ENCODE measurements at places on chromosomes 3 and 15.

GRCh38 chr3:138944929-138945708, 1.8 kb downstream of the FOXL2 start:
- no peak for DNase-seq

- DNase-seq = no peak
These were observed 60.6 kb downstream of the SUCLG2 start for GRCh38 chr3:67593761-67594234.

GRCh38 chr3:114582929-114583328, 289.1 kb downstream of the TIGIT start:
- DNase-seq = no peak

DNA sequence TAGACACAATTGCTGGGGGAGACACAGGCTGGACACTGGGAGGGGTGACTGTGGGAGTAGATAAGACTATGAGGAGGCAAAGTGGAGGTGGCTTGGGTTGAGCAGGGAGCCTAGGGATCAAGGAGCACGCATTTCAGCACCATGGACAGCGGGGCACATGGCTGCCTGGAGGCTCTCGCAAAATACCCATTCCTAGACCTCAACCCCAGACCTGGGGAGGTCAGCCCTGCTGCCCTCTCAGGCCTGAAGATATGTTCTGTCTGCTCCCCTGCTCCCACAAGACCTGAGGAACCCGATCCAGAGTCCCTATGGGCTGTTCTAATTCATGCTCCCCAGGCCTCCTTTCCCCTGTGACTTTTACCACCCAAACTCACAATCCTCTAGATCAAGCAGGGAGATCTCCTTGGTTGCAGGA, 16.0 kb upstream of the CPEB1 start:
- peak; percentile 40 for DNase-seq

DNA sequence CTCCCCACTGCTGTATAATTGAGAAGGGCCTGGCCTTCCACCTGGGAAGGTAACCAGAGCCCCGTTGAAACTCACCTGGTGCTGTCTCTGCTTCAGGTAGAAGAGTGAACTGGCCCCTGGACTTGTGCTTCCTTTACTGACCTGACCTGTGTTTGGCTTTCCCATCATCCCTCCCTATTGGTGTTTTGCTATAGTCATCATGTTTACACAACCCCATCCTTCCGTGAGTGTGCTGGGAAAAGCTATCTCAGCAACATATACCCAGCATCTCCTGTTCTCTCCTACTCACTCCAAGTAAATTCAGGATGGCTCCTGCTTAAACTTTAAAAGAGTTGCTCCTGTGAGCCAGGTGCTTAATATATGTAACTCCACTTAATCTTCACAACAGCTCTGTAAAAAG, 77.2 kb upstream of the TSC22D2 start:
- no peak for DNase-seq

DNA sequence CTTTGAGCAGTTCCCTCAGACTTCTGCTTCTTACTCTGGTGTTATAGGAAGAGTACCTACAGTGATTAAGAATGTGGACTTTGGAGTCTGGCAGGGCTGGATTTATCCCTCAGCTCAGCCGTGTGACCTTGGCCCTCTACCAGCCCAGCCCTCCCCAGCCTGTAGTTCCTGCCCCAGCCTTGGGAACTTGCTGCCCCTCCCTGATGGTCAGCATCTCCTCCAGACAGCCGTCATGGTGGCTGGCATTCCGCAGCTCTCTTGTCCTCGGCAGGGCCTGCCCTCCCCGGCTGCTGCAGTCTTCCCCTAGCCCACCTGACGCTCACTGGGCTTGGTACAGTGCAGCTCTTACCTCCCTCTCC, 21.9 kb upstream of the CPNE9 start:
- no peak for DNase-seq

DNA sequence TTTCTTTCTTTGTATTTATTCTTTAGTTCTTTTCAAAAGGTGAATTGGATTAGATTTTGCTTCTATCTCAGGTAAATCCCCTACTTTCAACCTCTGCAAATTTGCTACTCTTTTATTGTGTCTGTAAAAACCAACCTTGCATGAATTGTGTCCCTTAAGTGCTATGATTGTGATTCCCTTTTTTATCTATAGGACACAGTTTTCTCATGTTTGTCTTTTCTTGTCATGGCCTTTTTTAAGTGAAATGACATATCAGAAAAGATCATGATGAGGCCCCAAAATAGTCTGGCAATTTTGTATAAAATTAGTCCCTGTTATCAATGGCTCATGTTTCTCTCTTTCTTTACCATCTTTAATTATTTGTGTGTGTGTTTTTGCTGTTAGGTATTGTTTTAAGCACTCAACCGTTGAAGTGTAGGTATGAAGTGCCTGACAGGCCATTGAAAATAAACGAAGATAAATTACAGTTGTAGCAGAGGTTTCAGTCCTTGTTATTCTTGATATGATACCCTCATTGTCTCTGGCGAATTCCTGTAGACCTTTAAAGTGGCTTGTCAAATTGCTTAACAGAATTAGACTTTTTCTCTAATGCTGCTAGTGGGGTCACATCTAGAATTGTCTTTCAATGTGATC, 184.3 kb downstream of the UBE2E2 start:
- DNase-seq = no peak

GRCh38 chr3:73480187-73480672, 144.5 kb downstream of the PDZRN3 start:
- no peak for DNase-seq

DNA sequence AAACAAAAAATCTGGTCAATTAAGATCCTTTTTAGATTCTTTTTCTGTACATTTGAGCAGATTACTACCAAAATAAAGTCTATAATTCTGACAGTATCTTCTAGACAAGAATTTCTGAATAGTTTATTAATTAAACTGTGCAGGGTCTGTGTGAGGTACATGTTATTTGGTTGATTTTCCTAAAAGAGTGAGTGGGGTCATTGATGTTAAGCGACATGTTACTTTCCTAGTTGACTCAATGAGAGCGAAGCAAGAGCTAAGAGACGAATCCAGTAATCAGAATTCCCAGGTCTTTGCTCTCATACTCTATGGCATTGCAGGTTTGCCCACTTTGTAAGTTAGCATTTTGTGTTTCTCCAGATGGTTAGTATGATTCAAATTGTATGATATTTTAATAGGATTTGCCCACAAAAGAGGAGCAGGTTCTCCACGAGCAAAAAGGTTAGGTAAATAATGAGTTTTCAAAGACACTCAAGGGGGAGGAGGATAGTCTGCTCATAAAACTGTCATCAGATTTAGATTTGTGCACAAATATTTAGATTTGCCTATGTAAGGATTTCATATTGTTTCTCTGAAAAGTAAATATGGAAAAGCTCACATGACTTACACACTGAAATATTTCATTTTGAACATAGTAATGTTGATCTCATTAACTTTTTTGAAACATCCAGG, 217.2 kb upstream of the CGNL1 start:
- DNase-seq = no peak

- DNase-seq = no peak
These were observed 102.0 kb upstream of the GADL1 start for GRCh38 chr3:30996467-30996866.

DNA sequence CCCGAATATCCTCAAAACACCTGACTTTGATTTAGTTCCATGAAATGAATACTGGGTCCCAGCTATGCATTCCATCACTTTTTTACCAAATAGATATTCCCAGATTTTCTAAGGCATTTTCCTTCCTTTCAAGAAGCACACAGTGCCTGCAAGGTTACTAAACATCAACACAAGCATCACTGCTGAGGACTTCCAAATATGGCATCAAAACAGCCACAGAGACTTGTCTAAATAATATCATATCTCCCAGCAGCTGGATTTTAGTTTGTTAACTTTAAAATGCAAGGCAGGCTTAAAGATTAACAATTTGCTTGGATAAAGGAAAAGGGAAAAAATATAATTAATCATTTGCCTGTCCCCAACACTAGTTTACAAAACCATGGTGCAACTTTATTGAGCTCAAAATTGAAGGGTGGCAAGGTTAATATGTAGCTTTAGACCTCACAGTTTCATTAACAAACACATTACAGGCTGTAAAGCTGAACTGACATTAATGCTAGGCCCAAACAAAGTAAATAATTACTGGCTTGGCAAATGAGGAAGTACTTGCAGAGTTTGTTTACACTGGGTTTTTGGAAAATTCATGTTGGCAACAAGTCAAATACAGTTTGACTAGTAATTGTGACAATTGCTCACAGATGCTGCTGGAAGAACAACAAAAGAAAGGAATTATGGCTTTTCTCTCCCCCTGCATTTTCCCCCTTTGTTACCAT, 401.7 kb upstream of the CDIN1 start:
- no peak for DNase-seq

GRCh38 chr15:86329311-86330013, 249.8 kb downstream of the AGBL1 start:
- DNase-seq = no peak
